H9 (cell line): ENCODE measurements at places on chromosomes 2 and 18. TPM values are rescaled to one million over a fixed set of nuclear protein-coding genes. Genes with fewer than 3 reads are reported as not detected.

GRCh38 chr2:207748993-207749392 lies 20.7 kb downstream of the FZD5 start:
- no peak for DNase-seq

Gene SCTR
- not detected in 2 replicates for total RNA-seq

GRCh38 chr2:183604065-183604464 lies 479.8 kb downstream of the NUP35 start:
- no peak for DNase-seq

Gene CABYR
- 12.3 and 13.6 TPM in 2 replicates for total RNA-seq

DNA sequence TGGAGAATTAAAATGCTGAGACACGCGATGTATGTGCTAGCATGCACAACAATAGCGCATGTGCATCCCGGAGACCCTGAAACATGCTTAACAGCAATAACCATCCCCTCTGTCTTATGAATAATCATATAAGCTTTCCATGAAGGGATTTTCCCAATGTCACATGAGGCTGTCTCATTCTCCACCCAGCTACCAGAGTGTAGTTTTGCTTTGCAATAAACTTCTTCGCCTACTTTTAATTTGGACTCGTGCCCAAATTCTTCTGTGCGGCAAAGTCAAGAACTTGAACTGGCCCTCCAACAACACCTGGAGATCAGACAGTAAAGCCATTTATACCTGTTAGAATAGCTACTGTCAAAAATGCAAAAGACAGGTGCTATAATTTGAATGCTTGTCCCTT lies 15.5 kb downstream of the LYG1 start:
- no peak for DNase-seq

DNA sequence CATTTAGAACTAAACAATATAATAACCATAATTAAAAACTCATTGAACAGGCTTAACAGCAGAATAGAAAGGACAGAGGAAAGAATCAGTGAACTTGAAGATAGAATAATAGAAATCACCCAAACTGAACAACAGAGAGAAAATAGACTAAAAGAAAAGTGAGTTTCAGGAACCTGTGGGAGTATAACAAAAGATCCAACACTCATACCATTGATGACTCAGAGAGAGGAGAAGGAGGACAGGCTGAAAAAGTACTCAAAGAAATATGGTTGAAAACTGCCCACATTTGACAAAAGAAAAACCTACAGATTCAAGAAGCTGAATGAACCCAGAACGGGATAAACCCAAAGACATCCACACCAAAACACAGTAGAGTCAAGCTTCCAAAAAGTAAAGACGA lies 54.2 kb upstream of the FMNL2 start:
- DNase-seq = no peak

GRCh38 chr2:47798631-47799030 lies 15.7 kb downstream of the MSH6 start:
- no peak for DNase-seq

DNA sequence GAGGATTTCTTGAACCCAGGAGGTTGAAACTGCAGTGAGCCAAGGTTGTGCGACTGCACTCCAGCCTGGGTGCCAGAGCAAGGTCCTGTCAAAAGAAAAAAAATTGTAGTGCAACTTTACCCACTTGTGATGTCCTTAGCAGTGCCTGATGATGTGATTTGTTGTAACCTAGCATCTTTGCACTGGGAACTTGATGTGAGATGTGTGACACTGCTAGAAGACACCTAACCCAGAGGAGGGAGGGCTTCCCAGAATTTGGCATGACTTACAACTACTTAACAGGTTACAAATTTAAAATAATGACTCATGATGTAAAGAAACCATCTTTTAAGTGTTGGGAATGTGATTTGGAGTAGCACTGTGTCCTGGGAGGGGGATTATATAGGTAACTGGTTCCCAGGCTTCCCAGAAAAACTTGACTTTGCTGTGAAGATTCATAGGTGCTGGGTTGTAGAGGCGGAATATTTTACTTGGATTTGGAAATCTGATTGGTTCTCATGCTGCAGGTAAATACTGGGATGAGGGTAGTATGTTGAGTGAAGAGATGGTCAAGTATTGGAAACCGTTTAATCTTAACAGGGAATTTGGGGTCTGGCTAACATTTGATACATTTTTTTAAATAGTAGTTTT lies 3.7 kb downstream of the EEF1B2 start:
- no peak for DNase-seq

DNA sequence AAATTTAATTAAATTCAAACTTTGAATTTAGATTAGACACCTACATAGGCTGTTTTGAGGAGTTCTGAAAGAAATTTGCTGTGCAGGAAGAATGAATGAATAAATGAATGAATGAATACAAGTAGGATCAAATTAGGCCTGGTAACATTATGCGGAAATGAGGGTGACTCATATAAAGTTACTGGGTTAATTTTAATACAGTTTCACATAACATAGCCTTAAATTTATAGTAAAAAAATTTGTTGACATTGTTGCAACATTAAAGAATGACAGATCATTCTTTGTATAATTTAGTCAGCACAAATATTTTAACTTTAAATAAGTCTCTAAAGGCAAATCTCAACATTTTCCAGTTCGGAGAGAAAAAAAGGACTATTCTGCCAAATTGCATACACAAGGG lies 1293.1 kb upstream of the SLC39A10 start:
- DNase-seq = no peak

- DNase-seq = no peak
Observed at GRCh38 chr2:41966431-41966893, 81.4 kb upstream of the PKDCC start.

Gene NEDD4L
- 56.1 and 76.3 TPM in 2 replicates for total RNA-seq

Gene RAMP1
- total RNA-seq = 0.63 and 0.75 TPM in 2 replicates

GRCh38 chr18:71815305-71815704 lies 728.8 kb downstream of the CBLN2 start:
- no peak for DNase-seq

Gene PRSS56
- total RNA-seq = not detected in 2 replicates

DNA sequence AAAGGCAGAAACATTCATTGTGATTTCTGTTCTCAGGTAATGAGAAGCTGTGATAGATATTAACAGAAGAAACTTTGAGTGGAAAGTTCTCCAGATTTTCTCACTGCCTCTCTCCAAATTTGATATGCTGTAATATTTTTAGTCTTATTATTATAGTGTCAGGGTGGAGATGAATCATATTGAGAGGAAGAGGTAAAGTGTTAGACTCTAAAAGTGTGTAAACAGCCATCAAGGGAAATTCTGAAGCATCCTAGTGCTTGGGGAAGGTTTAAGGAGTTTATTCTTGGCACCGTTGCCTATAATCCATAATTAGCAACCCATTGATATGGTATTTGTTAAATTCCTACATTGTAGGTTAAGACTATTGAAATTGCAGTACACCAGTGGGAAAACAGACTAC lies 104.7 kb upstream of the NABP1 start:
- DNase-seq = no peak

- DNase-seq = no peak
Observed at GRCh38 chr18:30999887-31000628, 42.5 kb downstream of the DSC3 start.

GRCh38 chr2:89842180-89842908 lies 1150.9 kb downstream of the RPIA start:
- no peak for DNase-seq

- peak; percentile 45 for DNase-seq
Observed at GRCh38 chr2:120741571-120742561, 6.2 kb downstream of the GLI2 start.

DNA sequence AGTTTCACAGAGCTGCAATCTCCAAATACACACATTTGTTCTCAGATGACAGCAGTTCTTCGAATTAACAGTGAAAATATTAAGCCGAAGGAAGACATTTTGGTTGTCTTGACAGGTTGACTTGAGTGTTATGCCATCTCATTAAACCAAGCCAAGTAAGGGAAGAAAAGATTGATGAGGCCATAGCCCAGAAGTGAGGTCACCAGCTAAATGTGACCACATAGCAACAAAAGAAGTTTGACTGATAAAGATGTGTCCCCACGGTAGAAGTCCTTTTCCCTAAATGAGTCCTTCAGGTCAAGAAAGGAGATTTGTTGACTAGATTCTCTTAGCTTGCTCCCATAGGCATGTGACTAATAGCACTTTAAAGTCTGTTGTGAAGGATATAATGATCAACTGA lies 156.1 kb downstream of the CDH20 start:
- no peak for DNase-seq

Gene RFTN2
- total RNA-seq = 0.11 and 0.28 TPM in 2 replicates

- DNase-seq = no peak
Observed at GRCh38 chr2:71696381-71696780, 243.0 kb downstream of the DYSF start.

DNA sequence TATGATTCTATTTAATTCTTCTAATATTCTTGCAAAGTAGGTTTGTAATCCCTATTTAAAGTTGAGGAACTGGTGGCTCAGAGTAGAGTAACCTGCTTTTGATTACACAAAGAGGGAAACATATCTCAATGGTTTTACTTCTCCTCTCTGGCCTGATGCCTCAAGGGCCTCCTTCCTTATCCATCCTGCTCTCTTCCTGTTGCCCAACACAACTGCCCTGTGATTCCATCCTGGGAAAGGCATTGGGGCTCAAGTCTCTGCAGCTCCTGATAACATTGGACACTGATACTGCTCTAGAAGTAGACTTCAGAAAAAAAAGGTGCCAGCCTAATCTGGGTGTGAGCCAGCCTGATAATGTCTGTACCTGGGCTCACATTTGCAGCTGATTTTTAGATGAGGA lies 75.8 kb downstream of the RDH14 start:
- no peak for DNase-seq

DNA sequence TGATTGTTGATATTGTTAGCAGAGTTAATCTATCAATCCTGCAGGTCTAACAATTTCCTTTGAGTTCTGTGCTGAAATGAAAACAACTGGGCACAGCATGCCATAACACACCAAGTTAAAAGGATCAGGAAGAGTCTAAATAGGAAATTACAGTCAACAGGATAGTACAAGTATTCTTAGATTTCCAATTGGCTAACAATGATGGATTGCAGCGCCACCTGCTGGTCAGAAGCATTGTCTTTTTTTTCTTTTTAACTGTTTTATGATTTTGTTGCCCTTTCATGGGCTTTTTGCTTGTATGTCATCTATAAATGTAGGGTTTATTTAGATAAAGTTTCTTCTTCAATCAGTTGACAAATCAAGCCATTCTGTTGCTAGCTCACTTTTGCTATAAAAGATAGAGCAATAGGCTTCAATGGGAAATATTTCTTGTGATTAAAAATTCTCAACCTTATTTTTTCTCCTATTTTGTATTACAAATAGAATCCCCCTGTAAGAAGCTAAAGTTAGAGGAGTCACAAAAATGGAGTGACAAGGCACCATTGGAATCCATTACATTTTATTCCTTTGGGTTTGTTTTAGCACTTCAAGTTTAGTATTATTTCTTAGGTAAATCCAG lies 40.8 kb upstream of the RPRM start:
- no peak for DNase-seq

DNA sequence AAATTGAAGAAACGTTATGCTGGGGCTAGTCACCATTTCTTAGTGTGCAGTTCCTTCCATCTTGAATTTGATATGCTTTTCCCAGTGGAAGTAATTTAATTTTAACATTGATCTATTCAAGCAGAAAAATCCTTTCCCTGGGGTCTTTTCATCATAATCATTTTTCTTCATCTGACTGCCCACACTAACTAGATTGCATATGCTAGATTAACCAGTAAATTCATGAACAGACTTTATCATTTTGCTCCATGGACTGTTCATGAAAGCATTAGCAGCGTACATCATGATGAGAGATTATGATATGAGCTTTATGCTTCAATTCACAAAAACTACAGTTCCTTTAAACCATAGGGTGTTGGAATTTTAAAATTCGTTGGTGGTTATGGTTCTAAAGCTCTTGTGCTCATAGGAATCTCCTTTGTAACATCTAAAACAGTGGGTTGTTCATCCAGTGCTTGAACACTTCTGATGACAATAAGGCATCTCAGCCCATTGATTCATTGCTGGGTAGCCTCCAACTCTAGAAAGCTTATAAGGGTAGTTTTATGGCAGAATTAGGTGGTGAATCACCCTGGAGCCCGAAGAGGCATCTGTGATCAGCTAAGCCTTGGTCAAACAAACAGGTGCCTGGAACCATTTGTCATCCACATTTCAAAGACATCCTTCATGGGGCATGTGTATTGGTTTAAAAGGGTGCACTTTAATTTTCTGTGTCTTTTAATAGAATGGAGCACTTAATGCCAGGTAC lies 77.2 kb upstream of the NDUFV2 start:
- no peak for DNase-seq

GRCh38 chr2:3159782-3160545 lies 217.7 kb downstream of the EIPR1 start:
- no peak for DNase-seq

- DNase-seq = no peak
Observed at GRCh38 chr2:182924306-182924705, 57.9 kb upstream of the FRZB start.

Gene PSMA8
- not detected in 2 replicates for total RNA-seq

Gene SKA1
- 20.2 and 20.6 TPM in 2 replicates for total RNA-seq

GRCh38 chr2:139864821-139865302 lies 1084.7 kb upstream of the NXPH2 start:
- DNase-seq = no peak
